Kidney (tissue), 22 donors: ENCODE measurements at places on chromosomes 11 and 22. TPM values are rescaled to one million over a fixed set of nuclear protein-coding genes. Genes with fewer than 3 reads are reported as not detected.

DNA sequence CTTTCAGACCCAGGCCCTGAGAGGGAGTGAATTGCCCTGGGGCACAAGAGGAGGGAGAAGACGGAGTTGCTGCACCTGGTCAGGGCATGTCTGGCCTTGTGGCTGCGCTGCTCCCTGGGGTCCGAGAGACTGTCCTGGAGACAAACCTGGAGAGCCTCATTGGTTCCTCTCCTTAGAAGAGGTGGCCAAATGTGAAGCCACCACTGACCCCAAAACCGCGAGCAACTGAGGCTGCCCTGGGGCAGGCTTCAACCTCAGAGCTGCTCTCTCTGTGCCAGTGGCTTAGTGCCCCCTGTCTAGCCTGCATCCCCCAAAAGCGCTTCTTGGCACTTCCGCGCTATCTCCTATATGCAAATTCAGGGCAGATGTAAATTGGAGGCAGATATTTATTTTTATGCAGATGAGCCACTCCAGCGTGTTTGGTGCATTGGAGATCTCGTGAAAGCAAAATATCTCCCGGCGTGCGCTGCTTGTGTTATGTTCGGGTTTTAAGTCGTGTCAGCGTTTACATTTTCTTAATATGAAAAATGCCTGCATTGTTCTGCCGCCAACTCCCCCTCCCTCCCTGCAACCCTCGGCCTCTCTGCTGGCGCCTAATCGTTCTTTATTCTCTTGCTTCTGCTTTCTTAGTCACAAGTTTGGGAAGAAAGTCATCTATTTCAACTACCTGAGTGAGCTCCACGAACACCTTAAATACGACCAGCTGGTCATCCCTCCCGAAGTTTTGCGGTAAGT is 69.5 kb downstream of the ARHGAP8 start:
- H3K36me3 ChIP-seq = no peaks in the 10 kb centered on the region
- H3K4me3 ChIP-seq = no peak overlapping the region
- DNase-seq = no peak
- no peaks in the 10 kb centered on the region for H3K4me1 ChIP-seq
- no peak overlapping the region for H3K27ac ChIP-seq

DNA sequence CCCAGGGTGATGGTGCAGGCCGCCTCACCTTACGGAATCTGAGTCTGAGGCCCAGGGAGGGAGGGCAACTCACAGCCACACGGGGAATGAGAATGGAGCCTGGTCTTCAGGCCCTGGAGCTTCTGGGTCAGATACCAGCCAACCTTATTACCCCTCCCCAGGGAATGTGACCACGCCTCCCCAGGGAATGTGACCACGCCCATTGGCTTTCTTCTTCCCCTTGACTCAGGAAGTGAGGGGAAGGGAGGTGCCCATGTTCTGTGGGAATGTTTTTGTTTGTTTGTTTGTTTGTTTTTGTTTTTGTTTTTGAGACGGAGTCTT is 57.5 kb upstream of the RBFOX2 start:
- no peaks in the 10 kb centered on the region for H3K4me1 ChIP-seq
- DNase-seq = no peak
- H3K27me3 ChIP-seq = no peaks in the 10 kb centered on the region
- H3K4me3 ChIP-seq = no peak overlapping the region

GRCh38 chr22:49064836-49065235 is 762.8 kb downstream of the BRD1 start:
- H3K4me1 ChIP-seq = no peaks in the 10 kb centered on the region
- H3K27me3 ChIP-seq = no peaks in the 10 kb centered on the region
- H3K36me3 ChIP-seq = no peaks in the 10 kb centered on the region
- DNase-seq = no peak
- H3K27ac ChIP-seq = no peak overlapping the region

DNA sequence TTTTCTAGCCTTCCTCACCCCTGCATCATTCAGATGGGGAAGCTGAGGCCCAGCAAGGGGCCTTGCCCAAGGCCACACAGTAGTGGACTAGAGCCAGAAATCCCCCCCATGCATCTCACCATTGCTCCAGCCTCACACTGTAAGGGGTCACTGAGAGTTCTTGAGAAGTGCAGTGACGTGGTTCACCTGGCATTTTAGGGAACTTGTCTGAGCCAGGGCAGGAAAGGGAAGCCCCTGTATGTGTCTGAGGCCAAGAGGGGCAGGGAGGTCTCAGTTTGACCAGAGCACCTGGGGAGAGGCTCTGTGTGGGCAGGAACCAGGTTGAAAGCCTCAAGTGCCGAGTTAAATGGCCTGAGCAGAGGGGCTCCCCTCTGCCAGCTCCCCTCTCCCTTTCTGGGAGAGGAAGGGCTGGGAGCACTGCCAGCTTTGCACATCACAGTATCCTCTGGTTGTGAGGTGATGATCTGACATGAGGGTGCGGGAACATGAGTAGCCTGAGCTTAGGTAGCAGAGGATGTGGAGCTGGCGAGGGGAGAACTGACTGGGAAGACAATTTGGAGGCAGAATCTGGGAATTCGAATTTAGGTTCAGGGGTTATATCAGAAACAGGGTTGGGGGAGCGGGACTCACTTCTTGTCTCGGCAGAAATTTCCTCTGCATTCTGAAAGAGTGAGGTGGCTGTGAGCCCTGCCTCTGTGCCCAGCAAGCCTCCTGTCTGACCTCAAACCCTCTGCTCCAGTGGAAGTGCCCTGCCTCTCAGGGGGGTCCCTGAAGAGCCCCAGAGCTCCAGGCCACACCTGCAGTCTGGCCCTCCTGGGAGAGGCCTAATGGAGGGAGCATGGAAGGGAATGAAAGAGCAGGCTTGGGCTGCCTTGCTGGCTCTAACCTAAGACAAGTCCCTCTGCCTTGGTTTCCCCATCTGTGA is 14.6 kb downstream of the ARHGEF17 start:
- no peak for DNase-seq
- H3K4me1 ChIP-seq = peaks cover 44% of the 10 kb centered on the region
- peaks cover 5% of the 10 kb centered on the region for H3K36me3 ChIP-seq
- no peaks in the 10 kb centered on the region for H3K27me3 ChIP-seq
- H3K4me3 ChIP-seq = peak overlapping the region; percentile 10

DNA sequence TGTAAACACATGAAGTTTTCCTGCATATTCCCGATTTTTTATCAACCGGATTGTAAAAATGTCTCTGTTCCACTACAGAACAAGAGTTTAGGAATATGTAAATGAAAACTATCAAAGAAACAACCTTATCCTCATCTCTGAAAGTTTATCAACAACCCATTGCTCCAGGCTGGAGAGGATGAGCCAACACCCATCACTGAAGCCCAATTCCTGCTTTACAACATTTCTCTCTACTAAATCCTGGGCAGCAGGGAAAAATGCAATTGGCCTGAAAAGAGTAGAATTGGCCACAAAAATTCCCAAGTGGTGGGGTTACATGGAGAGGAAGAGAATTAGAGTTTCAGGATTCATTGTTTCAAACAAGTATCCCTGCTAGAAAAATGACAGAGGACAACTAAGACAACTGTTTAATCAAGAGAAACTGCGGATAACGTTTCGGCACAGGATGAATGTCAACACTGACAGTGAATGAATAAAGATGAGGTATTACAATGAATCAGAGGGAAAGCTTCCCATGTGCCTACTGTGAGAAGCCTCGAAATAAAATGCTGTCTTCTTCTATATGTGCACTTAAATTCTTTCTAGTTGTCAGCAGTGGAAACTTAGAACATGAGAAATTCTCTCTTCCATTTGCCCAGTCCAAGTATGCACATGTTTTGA is 317.3 kb upstream of the ANO3 start:
- H3K36me3 ChIP-seq = no peaks in the 10 kb centered on the region
- no peak for DNase-seq
- no peak overlapping the region for H3K4me3 ChIP-seq
- no peaks in the 10 kb centered on the region for H3K27me3 ChIP-seq

- no peak overlapping the region for H3K4me3 ChIP-seq
- no peaks in the 10 kb centered on the region for H3K36me3 ChIP-seq
- DNase-seq = no peak
- no peak overlapping the region for H3K27ac ChIP-seq
Measured at GRCh38 chr22:25763239-25763777, 21.3 kb downstream of the MYO18B start.

- H3K27ac ChIP-seq = no peak overlapping the region
- no peaks in the 10 kb centered on the region for H3K4me1 ChIP-seq
Measured at GRCh38 chr11:94112206-94112953, 16.3 kb upstream of the PANX1 start.

DNA sequence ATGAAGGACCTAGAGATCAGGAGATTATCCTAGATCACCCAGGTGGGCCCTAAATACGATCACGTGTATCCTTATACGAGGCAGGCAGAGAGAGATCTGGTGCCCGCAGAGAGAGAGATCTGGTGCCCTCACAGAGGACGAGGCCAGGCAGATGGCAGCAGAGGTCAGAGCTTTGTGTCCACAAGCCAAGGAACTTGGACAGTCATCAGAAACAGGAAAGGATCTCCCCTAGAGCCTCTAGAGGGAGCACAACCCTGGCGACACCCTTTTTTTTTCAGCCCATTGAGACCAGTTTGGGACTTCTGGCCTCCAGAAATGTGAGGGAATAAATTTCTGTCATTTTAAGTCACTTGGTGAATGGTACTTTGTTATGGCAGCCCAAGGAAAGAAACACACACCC is 25.5 kb upstream of the TIMP3 start:
- no peaks in the 10 kb centered on the region for H3K4me1 ChIP-seq
- no peak for DNase-seq
- H3K4me3 ChIP-seq = no peak overlapping the region
- no peaks in the 10 kb centered on the region for H3K36me3 ChIP-seq

- DNase-seq = no peak
- no peaks in the 10 kb centered on the region for H3K4me1 ChIP-seq
- no peak overlapping the region for H3K27ac ChIP-seq
Measured at GRCh38 chr11:120245434-120245833, 5.5 kb downstream of the POU2F3 start.

DNA sequence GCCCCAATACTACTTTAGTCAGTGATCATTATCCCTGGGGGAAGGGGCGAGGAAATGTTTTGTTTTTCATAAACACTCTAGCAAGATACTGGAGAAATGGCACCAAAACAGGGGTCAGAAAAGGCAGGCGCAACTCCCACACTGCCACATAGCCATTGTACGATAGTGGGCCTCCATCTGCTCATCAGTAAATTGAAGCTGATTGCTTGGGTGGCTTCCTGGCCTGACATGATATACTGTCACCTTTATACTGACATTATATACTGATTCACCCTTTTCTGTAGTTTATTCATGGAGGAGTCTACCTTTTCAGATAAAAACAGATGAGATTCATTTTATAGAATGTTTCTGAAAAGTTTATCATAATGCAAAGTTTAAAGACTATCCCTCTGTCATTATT is 51.6 kb upstream of the CCDC34 start:
- H3K27ac ChIP-seq = no peak overlapping the region
- no peaks in the 10 kb centered on the region for H3K36me3 ChIP-seq
- H3K4me3 ChIP-seq = no peak overlapping the region
- no peak for DNase-seq
- no peaks in the 10 kb centered on the region for H3K4me1 ChIP-seq

GRCh38 chr11:92347454-92347853 is 122.8 kb downstream of the FAT3 start:
- no peaks in the 10 kb centered on the region for H3K4me1 ChIP-seq
- H3K27ac ChIP-seq = no peak overlapping the region
- H3K27me3 ChIP-seq = no peaks in the 10 kb centered on the region
- no peak overlapping the region for H3K4me3 ChIP-seq

DNA sequence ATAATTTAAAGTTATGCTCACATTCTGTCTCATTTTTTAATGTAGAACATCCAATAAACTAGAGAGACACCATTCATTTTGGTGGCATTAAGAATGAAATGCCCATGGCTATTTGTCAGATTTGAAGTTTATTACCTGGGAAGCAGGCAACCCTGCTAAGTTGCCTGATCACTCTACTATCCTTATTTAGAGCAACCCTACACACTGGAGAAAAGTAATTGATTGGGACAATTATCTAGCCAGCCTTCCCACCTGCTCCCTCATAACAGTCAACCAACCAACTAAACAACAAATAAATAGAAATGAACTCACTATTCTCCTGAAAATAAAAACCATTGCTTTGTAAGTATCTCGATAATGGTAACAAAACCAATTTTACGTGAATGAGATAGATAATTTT is 1129.0 kb upstream of the TENM4 start:
- H3K27me3 ChIP-seq = no peaks in the 10 kb centered on the region
- no peaks in the 10 kb centered on the region for H3K4me1 ChIP-seq
- H3K27ac ChIP-seq = no peak overlapping the region
- H3K36me3 ChIP-seq = no peaks in the 10 kb centered on the region

GRCh38 chr11:34638897-34639296 is 18.0 kb downstream of the EHF start:
- no peak overlapping the region for H3K27ac ChIP-seq
- no peaks in the 10 kb centered on the region for H3K27me3 ChIP-seq
- H3K4me3 ChIP-seq = no peak overlapping the region
- no peaks in the 10 kb centered on the region for H3K36me3 ChIP-seq
- peaks cover 14% of the 10 kb centered on the region for H3K4me1 ChIP-seq

GRCh38 chr11:17369094-17369493 is 17.5 kb downstream of the NCR3LG1 start:
- H3K4me1 ChIP-seq = no peaks in the 10 kb centered on the region
- no peak for DNase-seq
- no peaks in the 10 kb centered on the region for H3K27me3 ChIP-seq
- peaks cover 68% of the 10 kb centered on the region for H3K36me3 ChIP-seq

GRCh38 chr11:45021692-45022141 is 71.0 kb upstream of the TP53I11 start:
- no peaks in the 10 kb centered on the region for H3K27me3 ChIP-seq
- no peak overlapping the region for H3K27ac ChIP-seq
- no peak overlapping the region for H3K4me3 ChIP-seq
- peak; percentile 86 for DNase-seq
- H3K4me1 ChIP-seq = no peaks in the 10 kb centered on the region

DNA sequence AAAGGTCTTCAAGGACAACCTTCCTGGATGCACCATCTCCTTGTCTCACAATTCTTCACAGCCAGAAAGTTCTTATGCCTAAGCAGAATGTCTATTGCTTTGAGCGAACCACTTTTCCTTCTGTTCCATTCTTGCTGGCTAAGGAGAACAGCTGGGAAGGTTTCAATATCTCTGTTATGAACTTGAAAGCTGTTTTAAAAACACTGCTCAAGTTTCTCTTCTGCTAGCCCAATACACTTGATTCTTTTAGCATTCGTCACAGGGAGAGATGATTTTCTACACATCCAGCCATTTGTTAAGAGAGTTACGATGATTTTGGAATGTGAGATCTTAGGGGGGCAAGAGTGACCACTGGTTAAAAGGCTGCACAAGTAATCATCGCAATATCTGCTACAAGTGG is 249.3 kb downstream of the KIRREL3 start:
- H3K27me3 ChIP-seq = no peaks in the 10 kb centered on the region
- H3K27ac ChIP-seq = no peak overlapping the region
- no peak for DNase-seq
- H3K4me1 ChIP-seq = no peaks in the 10 kb centered on the region

GRCh38 chr22:17872471-17872870 is 98.2 kb upstream of the BID start:
- H3K27me3 ChIP-seq = no peaks in the 10 kb centered on the region
- DNase-seq = no peak
- H3K4me1 ChIP-seq = no peaks in the 10 kb centered on the region
- H3K27ac ChIP-seq = no peak overlapping the region
- H3K4me3 ChIP-seq = no peak overlapping the region

- peaks cover 16% of the 10 kb centered on the region for H3K27me3 ChIP-seq
- H3K27ac ChIP-seq = no peak within 1 kb of the TSS
- DNase-seq = peak; percentile 62
- H3K36me3 ChIP-seq = no peaks in the 10 kb centered on the region
Measured at GRCh38 chr11:66291706-66292542, at the start of gene TMEM151A. TMEM151A (plus strand) TSS chr11:66291894; CDS start chr11:66292014, 120 bp downstream.

Gene KCNJ1
- total RNA-seq = 175 TPM

Gene KRTAP5-8
- 0.35 TPM for total RNA-seq

Gene LGR4
- total RNA-seq = 109 TPM

Gene CRYBA4
- 0.41 TPM for total RNA-seq

Gene FAT3
- 2.6 TPM for total RNA-seq
